ENCODE measurements at places on chromosomes 12 and 14.

DNA sequence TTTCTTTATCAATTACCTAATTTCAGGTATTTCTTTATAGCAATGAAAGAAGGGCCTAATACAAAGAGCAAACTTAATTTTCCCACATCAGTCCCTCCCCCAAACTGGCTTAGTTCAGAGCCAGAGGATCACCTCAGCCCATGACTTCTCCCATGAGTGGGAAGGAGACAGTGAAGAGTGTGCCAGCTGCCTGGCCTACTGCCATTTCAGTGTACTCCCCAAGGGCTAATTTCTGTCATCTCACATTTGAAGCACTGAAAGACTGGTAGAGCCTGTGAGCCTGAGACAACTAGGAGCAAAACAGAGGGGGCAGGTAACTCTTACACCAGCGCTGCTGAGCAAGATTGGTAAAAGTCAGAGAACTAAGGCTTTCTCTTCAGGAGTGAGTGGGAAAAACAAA lies 29.1 kb upstream of the ADAM20 start:
- DNase-seq: no peak

- no peak for DNase-seq
Measured at GRCh38 chr12:75862692-75863471, 168.7 kb downstream of the PHLDA1 start.

- no peak for DNase-seq
Measured at GRCh38 chr12:117523971-117524370, 162.5 kb upstream of the NOS1 start.

DNA sequence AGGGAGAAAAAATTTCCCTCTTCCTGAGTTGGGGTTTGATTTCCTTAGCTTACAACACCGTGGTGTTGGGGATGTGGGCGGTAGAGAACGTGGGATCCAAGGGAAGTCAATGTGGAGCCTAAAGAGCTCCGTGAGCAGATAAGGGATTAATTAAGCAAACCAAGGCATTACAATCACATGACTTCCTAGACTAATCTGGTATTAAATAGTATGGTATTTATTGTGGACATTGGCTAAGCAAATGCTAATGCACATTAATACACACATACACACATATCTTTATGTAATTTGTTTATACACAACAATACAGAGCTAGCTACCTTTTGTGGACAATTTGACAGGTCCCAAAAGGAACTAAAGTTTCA lies 791 bp upstream of the RNF41 start:
- DNase-seq: no peak

GRCh38 chr12:104763168-104763805 lies 194.8 kb downstream of the SLC41A2 start:
- DNase-seq: no peak

DNA sequence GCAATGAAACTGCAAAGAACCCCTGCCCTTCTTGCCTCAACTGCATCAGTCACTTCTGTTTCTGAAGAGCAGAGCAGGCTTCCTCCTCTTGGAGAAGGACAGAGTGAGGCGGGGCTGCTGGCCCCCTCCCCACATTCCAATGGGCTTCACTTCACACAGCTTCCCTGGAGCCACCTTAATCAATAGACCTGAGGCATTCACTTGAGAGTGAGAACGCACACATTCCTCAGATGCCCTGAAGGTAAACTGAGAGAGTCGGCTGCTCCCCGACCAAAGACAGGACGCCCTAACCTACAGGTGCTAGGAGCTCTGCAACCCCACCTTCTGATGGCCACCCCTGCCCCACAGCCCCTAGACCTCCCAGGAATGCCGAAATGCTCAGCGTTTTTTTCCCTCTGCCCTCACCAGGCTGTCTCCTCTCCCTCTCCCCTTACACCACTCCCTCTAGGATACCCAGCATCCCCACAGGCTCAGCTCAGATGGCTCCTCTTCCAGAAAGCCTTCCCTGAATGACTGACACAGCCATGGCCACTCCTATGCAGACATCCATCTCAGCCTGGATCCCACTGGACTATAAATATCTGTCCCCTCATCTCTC lies 31.1 kb downstream of the SYNE3 start:
- DNase-seq: no peak

GRCh38 chr12:80175307-80175930 lies 76.1 kb downstream of the OTOGL start:
- no peak for DNase-seq

- DNase-seq: no peak
Measured at GRCh38 chr12:851343-851742, 98.2 kb downstream of the RAD52 start.

DNA sequence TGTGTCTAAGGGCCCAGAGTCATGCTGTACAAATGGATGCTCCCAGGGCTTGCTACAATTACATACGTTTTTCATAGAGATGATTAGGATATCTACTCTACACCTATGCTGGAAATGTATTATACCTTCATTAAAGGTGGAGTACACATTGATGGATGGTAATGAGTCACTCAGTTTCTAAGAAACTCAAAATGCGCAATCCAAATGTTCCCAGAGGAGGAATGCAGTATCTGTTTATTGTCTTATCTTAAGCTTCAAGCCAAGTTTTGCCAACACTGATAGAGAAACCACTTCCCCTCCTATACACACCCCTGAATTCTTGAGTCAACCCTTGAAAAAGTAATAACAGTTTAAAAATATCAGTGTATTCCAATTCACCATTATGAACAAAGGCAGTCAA lies 266.6 kb upstream of the FAR2 start:
- DNase-seq: no peak

DNA sequence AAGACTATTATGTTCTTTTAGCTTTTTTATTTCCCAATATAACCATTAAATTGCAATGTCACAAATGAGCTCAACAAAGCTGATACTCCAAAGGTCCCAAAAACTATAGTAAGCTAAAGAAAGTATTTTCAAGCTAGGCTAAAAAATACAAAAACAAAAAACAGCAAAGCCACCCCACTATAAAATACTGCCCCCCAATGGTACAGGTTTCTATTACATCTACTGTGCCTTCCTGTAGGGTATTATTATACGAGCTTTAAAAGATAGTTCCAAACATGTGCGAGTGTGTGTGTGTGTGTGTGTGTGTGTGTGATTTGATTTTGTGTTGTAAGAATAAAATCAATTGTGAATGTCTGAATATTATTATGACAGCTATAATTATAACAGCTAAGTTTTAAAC lies 1.1 kb downstream of the IFNG start:
- no peak for DNase-seq

DNA sequence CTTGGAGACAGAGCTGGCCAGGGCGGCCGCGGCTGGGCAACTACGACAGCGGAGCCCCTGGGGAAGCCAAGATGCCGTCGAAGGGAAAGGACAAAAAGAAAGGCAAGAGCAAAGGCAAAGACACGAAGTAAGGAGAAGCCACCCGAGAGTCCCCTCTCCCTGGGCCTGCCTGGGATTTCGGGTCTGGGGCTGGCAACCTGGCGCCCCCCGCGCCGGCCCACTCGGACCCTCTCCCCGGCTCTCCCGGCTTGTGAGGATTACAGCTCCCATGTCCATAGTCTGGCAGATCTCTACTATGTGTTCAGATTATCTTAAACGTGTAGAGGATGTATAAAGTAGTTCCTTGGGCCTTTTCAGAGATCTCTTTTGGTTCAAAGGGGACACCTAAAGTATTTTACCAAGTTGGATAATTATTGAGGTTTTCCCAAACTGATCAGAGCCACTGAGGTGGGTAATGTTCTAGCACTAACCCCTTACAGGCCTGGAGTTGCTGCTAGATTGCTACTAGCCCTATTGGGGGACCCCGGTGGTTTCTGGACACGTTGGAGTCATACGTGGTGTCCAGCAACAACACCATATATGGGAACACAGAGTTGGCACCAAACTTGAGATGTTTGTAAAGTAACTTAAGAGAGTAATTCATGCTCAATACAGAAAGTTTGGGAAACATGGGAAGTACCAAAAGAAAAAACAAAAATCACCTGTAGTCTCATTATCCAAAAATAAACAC lies 424 bp downstream of the BBOF1 start:
- no peak for DNase-seq

GRCh38 chr14:101022121-101022520 lies 118.6 kb upstream of the RTL1 start:
- no peak for DNase-seq

GRCh38 chr12:27009881-27010301 lies 4.3 kb downstream of the TM7SF3 start:
- DNase-seq: no peak

GRCh38 chr14:47596232-47596631 lies 79.2 kb downstream of the MDGA2 start:
- DNase-seq: no peak

DNA sequence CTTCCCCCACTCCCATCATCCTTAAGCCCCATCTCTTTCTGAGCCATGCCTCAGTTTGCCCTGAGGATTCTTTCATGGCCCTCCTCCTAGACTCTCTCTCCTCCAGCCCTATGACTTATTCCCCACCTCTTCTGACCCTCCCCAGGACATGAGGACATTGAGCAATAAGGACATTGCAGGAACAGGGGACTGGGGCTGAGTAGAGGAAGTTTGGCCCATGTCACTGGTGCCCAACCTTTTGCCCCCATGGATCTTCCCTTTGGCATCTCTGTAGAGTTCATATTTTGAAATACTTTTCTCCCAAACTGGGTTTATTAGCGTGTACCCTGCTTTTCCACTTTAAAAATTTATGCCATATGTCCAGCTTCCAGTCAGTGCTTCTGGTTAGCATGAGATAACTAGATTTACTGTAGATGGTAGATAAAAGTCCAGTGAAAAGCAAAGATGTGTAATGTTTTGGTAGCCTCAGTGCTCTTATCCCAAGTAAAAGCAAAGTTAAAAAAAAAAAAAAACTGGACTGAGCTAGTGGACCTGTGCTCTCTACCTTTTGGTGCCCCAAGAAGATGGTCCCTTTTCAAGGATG lies 6.1 kb upstream of the LRP1-AS start:
- no peak for DNase-seq

DNA sequence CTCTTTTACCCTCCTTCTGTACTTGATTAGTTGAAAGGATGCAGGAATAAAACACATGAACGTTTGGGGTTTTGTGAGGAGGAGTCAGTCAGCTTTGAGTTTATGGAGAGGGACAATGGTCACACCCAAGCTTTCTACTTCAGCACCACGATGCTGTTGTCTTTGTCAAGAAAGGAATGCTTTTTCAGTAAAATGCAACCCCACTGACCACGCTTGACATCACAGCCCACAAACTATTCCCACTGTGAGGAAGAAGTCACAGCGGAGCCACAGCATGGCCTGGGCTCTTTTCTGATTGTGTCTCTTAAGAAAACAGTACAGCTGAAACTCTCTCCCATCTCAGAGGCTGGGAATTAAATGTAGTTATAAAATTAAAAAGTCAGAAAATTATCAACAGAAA lies 135.2 kb downstream of the APAF1 start:
- no peak for DNase-seq

DNA sequence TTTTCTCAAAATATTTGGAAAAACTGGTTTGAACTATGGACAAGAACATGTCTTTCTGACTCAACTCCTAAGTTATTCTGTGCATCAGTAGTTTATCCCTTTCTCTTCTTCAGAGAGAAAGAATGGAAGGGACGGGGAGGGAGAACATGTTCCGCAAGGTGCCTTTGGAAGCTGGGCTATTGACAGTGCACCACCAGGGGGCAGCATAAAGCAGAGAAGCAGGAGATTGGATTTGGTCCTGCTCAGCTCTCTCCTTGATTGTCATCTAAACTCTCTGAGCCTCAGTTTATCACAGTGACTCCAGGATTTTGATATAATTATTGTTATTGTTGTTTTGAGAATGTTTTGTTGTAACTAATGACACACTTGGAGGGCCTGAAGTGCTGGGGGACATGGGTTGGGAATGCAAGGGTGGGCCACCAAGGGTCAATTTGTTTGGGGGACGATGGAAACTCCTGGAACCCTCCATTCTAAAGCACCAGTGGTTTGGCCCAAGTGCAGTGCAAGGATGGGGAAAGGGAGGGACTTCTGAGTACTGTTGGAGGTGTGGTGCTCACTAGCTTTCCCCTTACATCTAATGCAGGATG lies 45.3 kb upstream of the ANO6 start:
- DNase-seq: peak; percentile 66

GRCh38 chr12:6062757-6063735 lies 61.4 kb downstream of the VWF start:
- DNase-seq: peak; percentile 43

DNA sequence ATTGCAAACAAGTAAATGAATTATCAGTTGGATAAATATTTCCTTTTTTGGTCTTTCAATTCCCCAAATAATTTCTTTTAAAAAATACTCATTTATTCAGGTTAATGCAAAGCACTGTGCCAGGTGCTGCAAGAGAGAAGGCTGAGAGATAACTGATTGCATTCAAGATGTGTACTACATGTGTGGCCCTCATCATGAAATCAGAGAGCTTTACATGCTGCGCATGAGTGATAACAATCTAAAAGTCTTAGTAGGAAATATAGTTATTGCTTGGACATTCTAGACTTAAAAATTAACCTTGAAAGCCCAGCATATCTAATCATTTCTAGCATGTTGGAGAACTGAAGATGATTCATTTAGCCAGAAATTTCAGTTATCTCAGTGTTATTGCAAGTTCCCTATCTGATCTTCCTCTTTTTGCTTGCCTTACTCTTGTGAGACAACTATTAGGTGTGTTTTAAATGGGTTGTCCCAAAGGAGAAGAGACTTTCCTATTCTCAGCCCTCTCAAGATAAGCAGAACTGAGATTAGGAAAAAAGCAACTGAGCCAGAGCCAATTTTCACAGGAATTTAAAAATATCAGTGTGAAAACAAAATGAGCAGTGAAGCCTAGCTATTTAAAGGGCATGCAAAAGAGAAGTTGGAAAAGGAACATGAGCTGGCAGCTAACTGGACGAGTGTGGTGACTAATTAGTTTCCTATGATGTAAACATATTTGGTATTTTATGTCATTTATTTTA lies 60.9 kb downstream of the PLEKHA5 start:
- DNase-seq: no peak

DNA sequence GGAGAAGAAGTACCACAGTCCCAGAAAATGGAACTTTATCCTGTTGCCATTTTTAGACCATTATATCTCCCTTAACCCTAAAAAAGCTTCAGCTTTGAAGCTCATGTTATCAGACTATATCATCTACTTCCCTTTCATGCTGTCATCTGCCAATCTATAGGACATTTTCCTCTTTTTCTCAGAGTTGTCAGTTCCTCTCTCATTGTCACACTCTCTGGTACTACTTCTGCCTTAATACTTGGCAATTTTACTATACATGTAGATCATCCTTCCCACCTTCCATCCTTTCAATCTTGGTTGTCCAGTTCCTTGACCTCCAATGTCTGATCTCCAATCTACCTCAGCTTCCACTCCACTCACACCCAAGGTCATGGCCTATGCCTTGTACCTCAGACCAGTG lies 57.4 kb downstream of the SLC15A5 start:
- DNase-seq: no peak

GRCh38 chr14:65770681-65771080 lies 358.2 kb downstream of the FUT8 start:
- DNase-seq: no peak

DNA sequence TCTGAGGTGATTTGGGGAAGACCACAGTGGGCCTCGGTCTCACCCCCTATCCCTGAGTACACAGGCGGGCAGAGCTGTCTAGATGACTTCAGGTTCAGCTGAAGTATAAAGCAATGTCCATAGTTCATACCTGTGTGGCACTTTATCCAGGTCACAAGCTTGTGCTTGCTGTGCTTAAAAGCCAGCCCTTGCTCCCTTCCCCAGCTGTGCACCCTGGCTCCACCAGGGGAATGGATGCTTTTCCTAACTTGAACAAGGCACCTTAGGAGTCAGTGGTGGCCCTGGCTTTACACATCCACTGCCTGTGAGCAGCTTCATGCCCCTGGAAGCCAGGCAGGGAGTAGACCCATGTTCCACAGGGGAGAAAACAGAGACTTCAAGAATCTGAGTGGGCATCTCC lies 5.5 kb downstream of the CARMIL3 start:
- no peak for DNase-seq

- DNase-seq: no peak
Measured at GRCh38 chr12:132635076-132635955, 16.7 kb downstream of the P2RX2 start.
